ENCODE measurements at places on chromosomes 11 and 22.

GRCh38 chr11:15972838-15973237 lies 383.5 kb downstream of the SOX6 start:
- no peak for DNase-seq

DNA sequence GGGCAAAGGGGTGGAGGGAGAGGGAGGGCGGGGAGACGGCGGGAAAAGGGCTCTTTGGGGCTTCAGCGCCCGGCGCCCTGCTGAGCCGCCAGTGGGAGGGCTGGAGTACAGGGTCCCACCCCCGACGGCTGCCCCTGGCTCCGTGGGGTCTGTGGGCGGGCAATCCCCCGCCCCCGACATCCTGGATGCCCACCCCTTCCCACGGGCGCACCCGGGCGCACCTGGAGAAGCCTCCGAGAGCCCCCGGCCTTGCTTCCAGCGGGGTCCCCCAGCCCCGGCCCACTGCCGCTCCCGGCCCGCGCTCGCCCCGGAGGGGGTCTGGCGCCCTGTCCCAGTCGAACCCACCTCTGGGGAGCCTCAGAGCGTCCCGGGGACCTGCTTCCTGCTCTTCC lies 394 bp downstream of the CHRM4 start:
- no peak for DNase-seq

GRCh38 chr22:31995046-31995445 lies 48.0 kb upstream of the SLC5A1 start:
- DNase-seq: no peak

DNA sequence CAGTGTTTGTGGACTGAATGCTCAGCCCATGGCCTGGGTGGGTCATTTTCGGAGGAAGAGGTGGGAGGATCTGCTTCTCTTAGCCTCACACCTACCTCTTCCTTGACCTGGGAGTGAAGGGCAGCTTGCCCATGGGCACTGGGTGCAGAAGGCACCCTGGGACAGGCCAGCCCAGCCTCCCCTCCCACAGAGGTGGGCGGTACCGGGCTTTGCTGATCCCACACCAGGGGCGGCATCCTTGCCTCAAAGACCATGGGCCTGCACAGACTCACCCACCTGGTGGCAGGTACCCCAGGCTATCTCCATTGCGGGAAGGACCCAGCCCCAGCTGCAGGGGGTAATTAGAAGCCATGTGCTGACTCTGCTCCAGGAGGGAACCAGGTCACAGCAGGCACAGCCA lies 1.5 kb upstream of the PNPLA5 start:
- no peak for DNase-seq

GRCh38 chr22:44609400-44609988 lies 92.5 kb upstream of the PRR5 start:
- no peak for DNase-seq

DNA sequence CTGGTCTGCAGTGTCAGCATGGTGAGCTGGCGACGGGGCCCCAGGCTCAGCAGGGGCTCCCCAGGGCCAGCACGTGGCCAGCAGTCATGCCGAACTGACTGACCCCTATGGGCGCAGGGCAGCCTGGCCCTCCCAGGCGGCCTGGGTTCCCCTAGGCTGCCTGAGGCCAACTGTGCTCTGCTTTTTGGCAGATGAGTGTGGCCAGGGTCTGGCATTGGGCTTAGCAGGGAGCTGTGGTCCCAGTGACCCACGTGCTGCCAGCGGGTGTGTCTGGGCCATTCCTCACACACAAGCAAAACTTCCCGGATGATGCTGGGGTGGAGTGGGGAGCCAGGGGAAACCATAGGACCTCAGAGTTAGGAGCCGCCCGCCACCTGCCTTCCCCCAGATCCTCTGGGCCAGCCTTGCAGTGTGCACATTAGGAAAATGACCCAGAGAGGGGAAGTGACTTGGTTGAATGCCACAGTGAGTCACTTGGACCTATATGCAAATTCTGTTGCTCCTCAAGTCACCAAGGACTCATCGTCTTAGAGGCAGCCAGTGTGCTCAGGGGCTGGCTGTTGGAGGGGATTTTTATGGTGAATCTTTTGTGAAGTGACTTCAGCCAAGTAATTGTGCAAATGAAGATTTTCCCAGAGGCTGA lies 6.5 kb downstream of the ADORA2A start:
- DNase-seq: no peak
